Heart right ventricle (tissue), 16 donors: ENCODE measurements at places on chromosomes 3 and 15.

GRCh38 chr3:66398228-66399025, 102.4 kb downstream of the LRIG1 start:
- peaks cover 20% of the 10 kb centered on the region for H3K4me1 ChIP-seq
- peaks cover 19% of the 10 kb centered on the region for H3K36me3 ChIP-seq
- no peak for DNase-seq
- H3K4me3 ChIP-seq, result no peak overlapping the region
- no peak overlapping the region for H3K27ac ChIP-seq
- no peaks in the 10 kb centered on the region for H3K27me3 ChIP-seq

GRCh38 chr15:89364341-89364740, 29.7 kb upstream of the POLG start:
- H3K4me1 ChIP-seq, result peaks cover 26% of the 10 kb centered on the region
- peaks cover 100% of the 10 kb centered on the region for H3K27me3 ChIP-seq
- no peaks in the 10 kb centered on the region for H3K36me3 ChIP-seq
- H3K27ac ChIP-seq, result no peak overlapping the region

DNA sequence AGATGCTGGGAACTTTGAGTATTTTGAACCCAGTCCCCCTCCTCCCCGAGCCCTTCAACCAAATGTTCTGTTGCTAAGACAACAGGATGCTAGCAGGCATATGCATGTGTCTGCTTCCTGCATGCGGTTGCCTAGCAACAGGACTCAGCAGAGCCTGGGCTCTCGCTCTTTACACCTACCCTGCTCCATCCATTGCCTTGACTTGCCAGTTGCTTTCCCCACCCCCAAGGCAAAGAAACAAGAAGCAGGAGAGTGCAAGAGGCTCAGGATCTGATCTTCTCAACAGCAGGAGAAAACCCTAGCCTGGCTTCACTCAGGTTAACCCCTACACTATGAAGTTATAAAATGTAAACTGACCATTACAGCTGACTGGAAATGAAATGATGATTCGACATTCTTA, 393.0 kb downstream of the IGSF11 start:
- no peaks in the 10 kb centered on the region for H3K4me1 ChIP-seq
- H3K27me3 ChIP-seq, result peaks cover 25% of the 10 kb centered on the region
- H3K4me3 ChIP-seq, result no peak overlapping the region
- no peak for DNase-seq
- no peak overlapping the region for H3K27ac ChIP-seq

DNA sequence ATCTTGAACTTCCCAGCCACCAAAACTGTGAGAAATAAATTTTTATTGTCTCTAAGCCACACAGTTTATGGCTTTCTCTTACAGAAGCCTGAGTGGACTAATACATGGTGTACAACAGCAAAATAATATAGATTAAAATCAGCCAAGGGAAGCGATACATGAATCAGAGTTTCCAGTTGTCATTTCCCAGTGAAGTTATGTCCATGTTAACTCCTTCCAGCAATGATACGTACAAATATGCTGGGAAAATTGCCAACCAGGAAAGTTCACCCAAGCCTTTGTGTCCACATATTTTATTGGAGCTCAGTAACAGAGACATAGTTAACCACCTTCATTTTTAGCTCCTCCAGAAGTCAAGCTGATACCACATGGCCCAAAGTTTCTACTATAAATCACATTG, 280.9 kb upstream of the KCNMB2 start:
- no peak for DNase-seq
- H3K4me1 ChIP-seq, result no peaks in the 10 kb centered on the region
- H3K4me3 ChIP-seq, result no peak overlapping the region
- no peaks in the 10 kb centered on the region for H3K36me3 ChIP-seq
- H3K27ac ChIP-seq, result no peak overlapping the region

- no peaks in the 10 kb centered on the region for H3K36me3 ChIP-seq
- no peak for DNase-seq
- H3K4me3 ChIP-seq, result no peak overlapping the region
- H3K27ac ChIP-seq, result no peak overlapping the region
- no peaks in the 10 kb centered on the region for H3K27me3 ChIP-seq
- no peaks in the 10 kb centered on the region for H3K4me1 ChIP-seq
These were observed 307.6 kb downstream of the GAP43 start for GRCh38 chr3:115930922-115931321.

GRCh38 chr3:39275963-39276593, 3.8 kb downstream of the CX3CR1 start:
- no peak overlapping the region for H3K27ac ChIP-seq
- H3K4me1 ChIP-seq, result no peaks in the 10 kb centered on the region
- H3K27me3 ChIP-seq, result no peaks in the 10 kb centered on the region

- no peaks in the 10 kb centered on the region for H3K36me3 ChIP-seq
- DNase-seq, result no peak
- no peak overlapping the region for H3K4me3 ChIP-seq
- no peaks in the 10 kb centered on the region for H3K27me3 ChIP-seq
These were observed 73.4 kb downstream of the HMCES start for GRCh38 chr3:129352045-129352444.

DNA sequence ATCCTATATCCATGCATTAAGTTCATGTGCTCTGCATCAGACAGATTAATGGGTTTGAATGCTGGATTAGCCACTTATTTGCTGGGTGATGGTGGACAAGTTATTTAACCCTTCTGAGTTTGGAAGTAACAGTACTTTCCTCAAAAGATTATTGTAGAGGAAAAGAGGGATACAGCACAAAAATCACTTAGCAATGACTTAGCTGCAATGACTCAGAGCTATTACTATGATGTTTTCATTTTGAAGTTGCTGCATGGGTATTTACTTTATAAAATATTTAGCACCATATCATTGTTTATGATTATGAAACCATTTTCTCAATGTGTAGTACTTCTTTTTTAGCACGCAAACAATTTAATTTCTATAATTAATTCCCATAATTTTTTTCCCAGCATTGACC, 248.4 kb downstream of the MYRIP start:
- H3K27ac ChIP-seq, result no peak overlapping the region
- no peaks in the 10 kb centered on the region for H3K27me3 ChIP-seq
- H3K4me3 ChIP-seq, result no peak overlapping the region
- no peaks in the 10 kb centered on the region for H3K4me1 ChIP-seq
- no peak for DNase-seq

- no peaks in the 10 kb centered on the region for H3K4me1 ChIP-seq
- no peaks in the 10 kb centered on the region for H3K36me3 ChIP-seq
- no peak overlapping the region for H3K4me3 ChIP-seq
- H3K27ac ChIP-seq, result no peak overlapping the region
- H3K27me3 ChIP-seq, result no peaks in the 10 kb centered on the region
These were observed 55.8 kb downstream of the GASK1A start for GRCh38 chr3:43034911-43035310.

DNA sequence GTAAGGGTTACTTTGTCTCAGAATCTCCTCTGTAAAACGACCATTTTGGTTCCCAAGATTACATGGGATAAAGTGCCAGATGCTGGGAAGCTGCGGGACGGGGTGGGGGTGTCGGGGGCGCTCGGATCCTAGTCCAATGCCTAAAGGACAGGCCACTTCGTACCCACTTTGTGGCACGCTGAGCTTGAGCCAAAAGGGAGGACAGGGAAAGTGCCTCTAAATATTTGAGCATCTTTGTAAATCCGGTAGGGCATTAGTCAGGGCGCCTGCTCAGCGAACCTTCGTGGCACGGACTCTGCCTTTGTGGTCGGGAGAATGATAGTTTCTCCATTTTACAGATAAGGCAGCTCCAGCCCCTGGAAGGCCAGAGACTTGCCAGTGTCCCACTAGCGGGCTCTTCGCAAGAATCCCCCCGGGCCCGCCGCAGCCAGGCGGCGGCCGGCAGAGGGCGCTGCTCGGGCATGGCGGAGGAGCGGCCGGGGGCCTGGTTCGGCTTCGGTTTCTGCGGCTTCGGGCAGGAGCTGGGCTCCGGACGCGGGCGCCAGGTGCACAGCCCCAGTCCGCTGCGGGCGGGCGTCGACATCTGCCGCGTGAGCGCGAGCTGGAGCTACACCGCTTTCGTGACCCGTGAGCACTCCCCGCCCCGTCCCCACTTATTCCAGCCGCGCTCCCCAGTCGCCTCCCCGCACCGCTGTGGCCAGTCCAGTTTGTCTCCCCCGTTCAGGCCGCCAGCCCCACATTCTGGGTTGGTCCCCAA, 1.8 kb downstream of the RCCD1 start:
- H3K4me3 ChIP-seq, result peak overlapping the region; percentile 64
- H3K36me3 ChIP-seq, result no peaks in the 10 kb centered on the region
- H3K27ac ChIP-seq, result peak overlapping the region; percentile 58

- H3K36me3 ChIP-seq, result peaks cover 93% of the 10 kb centered on the region
- no peaks in the 10 kb centered on the region for H3K4me1 ChIP-seq
- DNase-seq, result no peak
These were observed 37.0 kb downstream of the ETFA start for GRCh38 chr15:76274226-76274625.

DNA sequence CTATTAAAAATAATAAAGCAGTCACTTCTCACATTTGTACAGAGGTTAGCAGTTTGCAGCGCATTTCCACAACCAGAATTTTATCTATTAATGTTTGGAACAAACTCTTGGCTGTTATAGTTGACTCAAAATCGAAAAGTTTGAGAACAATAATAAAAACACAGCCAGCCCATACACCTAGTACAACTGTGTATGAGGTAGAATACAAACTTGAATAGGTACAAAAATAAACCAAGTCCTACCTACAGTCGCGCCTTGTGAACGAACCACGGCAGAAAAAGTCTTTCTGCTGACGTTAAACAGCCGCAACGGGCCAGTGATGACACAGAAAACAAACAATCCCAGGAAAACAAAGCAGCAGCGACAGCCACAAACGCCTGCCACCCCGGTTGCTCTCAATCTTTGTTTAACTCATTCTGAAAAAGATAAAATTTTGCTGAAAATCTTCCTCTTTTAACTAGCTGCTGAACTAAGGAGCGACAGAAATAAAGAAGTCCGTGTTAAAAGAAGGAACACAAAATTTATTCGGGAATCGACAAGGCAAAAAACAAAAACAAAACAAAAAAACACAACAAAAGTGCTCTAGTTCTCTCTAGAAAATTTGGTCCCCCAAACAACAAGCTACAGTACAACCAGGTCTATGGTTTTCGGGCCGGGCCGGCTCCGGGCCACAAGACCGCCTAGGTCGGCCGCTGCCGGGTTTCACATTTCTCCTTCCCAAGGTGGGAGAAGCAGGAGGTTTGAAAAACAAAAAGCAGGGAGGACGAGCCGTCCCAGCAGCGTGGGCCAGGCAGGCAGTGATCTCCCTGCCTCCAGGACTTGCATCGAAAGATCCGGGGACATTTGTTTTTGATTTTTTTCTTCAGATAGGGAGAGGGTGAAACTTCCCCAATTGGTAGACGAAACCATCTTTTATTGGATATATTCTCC, 2.9 kb downstream of the FOXL2 start:
- no peak overlapping the region for H3K4me3 ChIP-seq
- no peaks in the 10 kb centered on the region for H3K36me3 ChIP-seq
- H3K27me3 ChIP-seq, result peaks cover 100% of the 10 kb centered on the region

DNA sequence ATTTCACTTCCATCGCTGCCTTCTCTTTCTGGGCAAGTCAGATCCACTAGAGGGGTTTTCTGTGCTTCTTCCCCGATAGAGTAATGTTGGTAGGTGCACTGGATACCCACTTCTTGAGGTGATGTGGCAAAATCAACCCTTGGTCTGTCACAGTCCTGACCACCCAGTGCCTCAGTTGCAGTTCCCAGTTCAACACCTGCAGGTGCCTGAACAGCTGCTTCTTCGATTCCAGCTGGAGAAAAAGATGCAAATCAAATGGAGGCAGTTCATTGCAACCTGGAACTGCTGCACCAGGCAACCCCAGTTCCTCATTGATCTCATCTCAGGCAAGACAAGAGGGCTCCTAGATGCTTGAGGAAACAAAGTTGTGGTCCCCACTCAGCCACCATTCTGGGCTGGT, 186.6 kb downstream of the UBE2E2 start:
- no peaks in the 10 kb centered on the region for H3K27me3 ChIP-seq
- no peak overlapping the region for H3K27ac ChIP-seq
- H3K4me3 ChIP-seq, result no peak overlapping the region
- peaks cover 29% of the 10 kb centered on the region for H3K4me1 ChIP-seq

DNA sequence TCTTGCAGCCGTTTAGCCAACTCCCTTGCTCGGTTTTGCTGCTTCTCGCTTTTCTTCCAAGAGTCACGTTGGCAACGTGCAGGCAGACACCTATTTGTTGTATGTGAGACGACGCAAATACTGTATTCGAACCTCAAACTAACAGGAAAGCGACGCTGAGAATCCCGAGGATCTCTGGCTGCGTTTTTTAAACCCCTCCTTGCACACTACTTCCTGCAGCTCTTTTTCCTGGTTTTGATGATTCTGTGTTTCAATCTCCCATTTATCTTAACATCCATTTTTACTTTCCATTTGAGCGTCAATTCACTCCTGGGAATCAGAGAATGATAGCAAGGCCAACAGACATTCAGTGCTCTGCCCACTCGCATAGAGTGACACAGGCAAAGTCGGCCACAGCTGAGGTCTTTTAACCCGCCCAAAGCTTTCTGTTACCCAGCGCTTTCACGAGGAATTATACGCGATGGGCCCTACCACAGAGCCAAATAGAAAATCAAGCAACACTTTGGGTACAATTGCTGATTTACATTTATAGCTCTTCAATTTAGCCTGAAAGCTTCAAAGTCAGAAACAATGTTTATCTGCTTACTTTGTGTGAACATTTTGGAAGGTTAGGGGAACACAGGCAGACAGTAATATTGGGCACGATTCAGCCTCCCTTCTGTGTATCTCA, 1.6 kb upstream of the ANXA2 start:
- no peak overlapping the region for H3K27ac ChIP-seq
- H3K27me3 ChIP-seq, result no peaks in the 10 kb centered on the region
- H3K36me3 ChIP-seq, result peaks cover 12% of the 10 kb centered on the region

- no peak for DNase-seq
- H3K27ac ChIP-seq, result no peak overlapping the region
- no peaks in the 10 kb centered on the region for H3K4me1 ChIP-seq
- no peak overlapping the region for H3K4me3 ChIP-seq
These were observed 200.5 kb downstream of the THRB start for GRCh38 chr3:24294150-24294549.

GRCh38 chr3:72475258-72476138, 372.7 kb downstream of the SHQ1 start:
- no peaks in the 10 kb centered on the region for H3K27me3 ChIP-seq

GRCh38 chr3:64140651-64141050, 84.6 kb downstream of the PRICKLE2 start:
- DNase-seq, result no peak
- no peak overlapping the region for H3K27ac ChIP-seq
- H3K4me1 ChIP-seq, result peaks cover 16% of the 10 kb centered on the region
- no peaks in the 10 kb centered on the region for H3K27me3 ChIP-seq

DNA sequence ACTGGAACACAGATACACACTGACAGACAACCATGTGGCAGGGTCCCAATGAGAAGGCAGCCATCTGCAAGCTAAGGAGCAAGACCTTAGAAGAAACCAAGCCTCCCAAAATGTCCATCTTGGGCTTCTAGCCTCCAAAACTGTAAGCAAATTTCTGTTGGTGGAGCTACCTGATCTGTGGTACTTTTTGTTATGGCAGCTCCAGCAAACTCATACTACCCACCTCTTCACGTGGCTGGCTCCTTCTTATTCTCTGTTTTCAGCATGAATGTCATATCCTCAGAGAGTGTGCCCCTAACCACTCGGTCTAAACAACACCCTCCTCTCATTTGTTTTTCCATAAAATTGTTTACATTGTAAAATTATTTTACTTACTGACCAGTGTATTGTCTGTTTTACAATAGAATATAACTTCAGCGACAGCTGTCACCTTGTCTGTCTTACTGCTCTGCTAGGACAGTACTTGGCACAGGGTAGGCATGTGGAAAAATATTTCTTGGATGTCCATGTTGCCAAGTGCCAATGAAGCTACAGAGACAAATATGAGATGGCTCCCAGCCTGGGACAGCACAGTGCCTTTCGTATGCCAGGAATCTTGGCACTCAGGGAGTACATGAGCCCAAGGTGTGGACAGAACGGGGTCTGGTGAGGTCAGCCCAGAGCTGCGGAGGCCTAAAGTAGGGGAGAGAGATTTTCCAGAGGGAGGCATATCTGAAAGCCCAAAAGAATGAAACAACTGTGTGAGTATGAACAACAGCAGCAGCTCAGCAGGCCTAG, 17.4 kb upstream of the SLC25A36 start:
- H3K27ac ChIP-seq, result peak overlapping the region; percentile 82
- peak; percentile 79 for DNase-seq
- no peak overlapping the region for H3K4me3 ChIP-seq
- H3K4me1 ChIP-seq, result peaks cover 6% of the 10 kb centered on the region
- no peaks in the 10 kb centered on the region for H3K27me3 ChIP-seq
